ENCODE measurements at places on chromosomes 6 and 20.

DNA sequence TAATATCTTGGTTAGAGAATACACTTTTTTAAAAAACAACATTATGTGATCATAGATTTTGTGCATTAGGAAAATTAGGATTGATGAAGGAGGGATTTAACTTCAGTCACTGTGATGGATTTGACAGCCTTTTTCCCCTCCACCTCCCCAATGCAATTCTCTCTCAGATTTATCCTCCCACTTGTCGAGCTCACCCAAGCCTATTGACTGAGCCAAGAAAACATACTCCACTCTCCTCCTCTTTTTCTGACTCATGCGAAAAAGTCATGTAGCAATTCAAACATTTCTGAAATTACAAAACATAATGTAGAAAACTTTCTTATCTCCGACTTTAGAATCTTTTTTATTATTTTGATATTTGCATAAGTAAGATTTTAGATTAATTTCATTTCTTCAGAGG is 24.1 kb downstream of the KLHL32 start:
- no peak for DNase-seq

DNA sequence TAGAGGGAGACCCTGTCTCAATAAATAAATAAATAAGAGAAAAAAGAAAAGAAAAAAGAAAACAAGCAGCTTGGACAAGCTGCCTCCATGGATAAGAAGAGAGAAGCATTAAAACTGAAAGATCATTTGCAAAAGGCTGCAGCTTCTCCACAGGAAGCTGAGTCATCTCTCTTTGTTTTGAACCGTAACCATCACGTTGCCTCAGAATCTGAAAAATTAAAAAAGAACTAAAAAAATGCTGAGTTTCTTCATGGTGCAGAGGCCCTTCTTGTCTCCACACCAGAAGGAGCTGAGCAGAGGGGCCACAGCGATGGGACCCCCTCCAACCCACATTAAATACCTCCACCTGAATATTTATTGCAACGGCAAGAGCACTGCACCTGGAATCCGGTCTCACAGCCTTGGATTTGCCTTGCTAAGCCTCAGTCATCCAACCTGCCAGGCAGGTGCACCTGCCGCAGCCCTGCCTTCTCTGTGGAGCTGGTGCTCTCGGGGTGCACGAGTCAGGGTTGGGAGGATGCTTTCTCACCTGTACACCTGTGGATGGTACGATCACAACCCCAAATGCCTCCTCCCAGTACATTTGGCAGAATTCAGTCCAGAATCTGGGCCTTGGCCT is 28.1 kb downstream of the TOX2 start:
- DNase-seq = no peak

DNA sequence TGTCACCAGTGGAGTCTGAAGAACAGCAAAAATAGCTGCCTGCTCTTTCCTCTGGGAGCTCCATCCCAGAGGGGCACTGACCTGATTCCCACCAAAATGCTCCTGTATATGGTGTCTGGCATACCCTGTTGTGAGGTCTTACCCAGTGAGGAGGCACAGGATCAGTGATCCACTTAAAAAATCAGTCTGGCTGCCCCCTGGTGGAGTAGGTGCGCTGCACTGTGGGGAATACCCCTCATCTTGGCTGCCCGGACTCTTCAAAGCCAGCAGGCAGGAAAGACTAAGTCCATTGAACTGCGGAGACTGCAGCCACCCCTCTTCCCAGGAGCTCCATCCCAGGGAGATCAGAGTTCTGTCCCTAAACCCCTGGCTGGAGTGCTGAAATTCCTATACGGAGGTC is 230.9 kb upstream of the HTR1E start:
- no peak for DNase-seq

DNA sequence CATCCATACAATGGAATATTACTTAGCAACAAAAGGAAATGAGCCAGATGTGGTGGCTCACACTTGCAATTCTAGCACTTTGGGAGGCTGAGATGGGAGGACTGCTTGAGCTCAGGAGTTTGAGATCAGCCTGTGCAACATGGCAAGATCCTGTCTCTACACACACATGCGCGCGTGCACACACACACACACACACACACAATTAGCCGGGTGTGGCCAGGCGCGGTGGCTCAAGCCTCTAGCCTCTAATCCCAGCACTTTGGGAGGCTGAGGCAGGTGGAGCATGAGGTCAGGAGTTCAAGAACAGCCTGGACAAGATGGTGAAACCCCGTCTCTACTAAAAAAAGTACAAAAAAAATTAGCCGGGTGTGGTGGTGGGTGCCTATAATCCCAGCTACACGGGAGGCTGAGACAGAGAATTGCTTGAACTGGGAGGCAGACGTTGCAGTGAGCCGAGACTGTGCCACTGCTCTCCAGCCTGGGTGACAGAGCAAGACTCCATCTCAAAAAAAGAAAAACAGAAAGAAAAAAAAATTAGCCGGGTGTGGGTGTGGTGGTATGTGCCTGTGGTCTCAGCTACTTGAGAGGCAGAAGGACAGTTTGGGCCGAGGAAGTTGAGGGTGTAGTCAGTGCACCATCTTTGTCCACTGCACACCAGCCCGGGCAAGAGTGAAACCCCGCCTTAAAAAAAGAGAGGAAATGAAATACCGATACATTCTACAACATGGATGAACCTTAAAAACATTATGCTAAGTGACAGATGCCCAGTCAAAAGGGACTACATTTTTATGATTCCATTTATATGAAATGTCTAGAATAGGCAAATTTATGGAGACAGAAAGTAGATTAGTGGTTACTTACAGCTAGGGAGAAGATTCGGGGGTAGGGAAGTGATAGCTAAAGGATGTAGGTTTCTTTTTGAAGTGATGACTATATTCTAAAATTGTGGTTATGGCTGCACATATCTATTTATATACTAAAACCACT is 52.5 kb downstream of the RBL1 start:
- DNase-seq = no peak

GRCh38 chr6:142146828-142147662 is at the start of the genes NMBR and VTA1:
TSS of gene NMBR (minus strand) at chr6:142147122. CDS start at chr6:142088658, 58,464 bp downstream.
TSS of gene VTA1 (plus strand) at chr6:142147263. CDS start at chr6:142147288, 25 bp downstream.
- DNase-seq = peak; percentile 92

DNA sequence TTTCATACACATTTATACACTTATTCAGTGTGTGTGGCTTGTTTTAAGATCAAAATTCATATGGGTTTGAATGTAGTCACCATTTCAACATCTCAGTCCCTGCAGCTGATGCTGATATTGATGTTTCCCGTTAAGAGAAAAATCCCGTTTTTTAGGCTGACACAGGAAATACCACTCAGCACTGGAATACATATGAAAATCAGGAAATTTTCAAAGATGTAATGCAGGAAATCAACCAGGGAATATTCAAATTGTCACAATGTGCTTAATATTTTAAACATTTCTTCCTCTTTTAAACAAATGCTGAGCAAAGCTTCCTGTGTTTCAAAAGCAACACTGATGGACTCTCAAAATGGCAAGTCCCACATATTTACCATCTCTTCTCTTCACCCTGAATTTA is 94.5 kb upstream of the MARCKS start:
- no peak for DNase-seq

- no peak for DNase-seq
These were observed 3.8 kb upstream of the WFDC12 start for GRCh38 chr20:45128099-45128498.

DNA sequence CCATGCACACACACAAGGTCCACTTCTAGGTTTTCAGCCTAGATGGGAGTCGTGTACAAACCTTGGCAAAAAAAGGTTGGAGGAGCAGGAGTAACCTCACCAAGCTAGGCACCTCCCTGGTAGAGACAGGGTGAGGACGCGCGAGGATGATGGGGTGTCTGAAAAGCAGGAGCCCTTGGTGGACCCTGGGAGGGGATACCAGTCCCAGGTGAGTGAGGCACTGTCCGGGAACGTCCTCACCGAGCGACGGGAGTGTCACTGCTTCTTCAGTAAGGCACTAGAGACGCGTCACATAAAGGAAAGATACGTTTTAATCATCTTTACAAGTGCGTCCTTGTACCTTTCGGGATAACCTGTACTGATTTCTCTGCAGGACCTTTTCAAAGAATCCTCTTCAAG is 29.4 kb upstream of the ZBP1 start:
- no peak for DNase-seq

DNA sequence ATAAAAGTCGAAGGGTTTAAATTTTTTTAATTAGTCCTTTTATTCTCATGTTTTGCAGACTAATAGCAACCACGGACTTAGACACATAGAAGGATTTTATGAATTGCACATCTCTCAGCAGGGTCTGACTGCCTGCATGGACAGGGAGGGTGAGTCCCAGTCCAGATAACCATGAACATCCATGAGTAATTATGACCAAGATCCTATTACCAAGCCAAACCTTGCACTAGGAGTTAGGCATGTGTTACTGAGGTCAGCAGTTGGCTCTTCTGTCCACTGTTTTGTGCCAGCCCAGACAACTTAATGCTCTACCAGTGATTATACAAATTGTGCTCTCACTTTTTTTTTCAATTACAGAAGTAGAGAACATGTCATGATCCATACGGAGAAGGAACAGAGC is 211.2 kb downstream of the MAFB start:
- DNase-seq = no peak

- DNase-seq = no peak
These were observed 447.3 kb upstream of the CITED2 start for GRCh38 chr6:139821676-139822223.

GRCh38 chr20:46809706-46810360 is 84.8 kb upstream of the EYA2 start:
- no peak for DNase-seq

- DNase-seq = no peak
These were observed 125.9 kb upstream of the TNFAIP3 start for GRCh38 chr6:137740967-137741761.

GRCh38 chr20:35463455-35464300 is 8.3 kb downstream of the CEP250 start:
- peak; percentile 48 for DNase-seq

GRCh38 chr6:32984622-32985389 is 16.4 kb downstream of the BRD2 start:
- peak; percentile 89 for DNase-seq

- DNase-seq = no peak
These were observed 102.3 kb upstream of the MCHR2 start for GRCh38 chr6:100096341-100096740.

DNA sequence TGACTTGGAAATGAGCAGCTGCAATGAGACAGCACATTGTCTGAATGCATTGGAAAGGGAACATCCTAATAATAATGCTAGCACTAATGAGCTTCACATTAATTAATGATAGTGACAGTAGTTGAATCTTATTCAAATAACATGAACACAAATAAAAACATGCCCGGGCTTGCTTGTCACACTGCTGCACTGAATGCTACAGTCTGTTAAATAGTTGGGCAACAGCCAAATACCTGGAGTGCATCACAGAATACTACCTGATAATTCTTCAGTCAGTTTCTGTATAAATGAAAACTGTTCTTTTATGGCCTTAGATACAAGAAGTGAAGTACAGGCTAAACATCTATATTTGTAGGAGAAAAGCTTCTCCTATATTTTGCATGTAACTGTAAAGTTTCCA is 458.7 kb downstream of the RNF144B start:
- DNase-seq = no peak

- no peak for DNase-seq
These were observed 297.3 kb upstream of the IRAK1BP1 start for GRCh38 chr6:78570044-78570443.

DNA sequence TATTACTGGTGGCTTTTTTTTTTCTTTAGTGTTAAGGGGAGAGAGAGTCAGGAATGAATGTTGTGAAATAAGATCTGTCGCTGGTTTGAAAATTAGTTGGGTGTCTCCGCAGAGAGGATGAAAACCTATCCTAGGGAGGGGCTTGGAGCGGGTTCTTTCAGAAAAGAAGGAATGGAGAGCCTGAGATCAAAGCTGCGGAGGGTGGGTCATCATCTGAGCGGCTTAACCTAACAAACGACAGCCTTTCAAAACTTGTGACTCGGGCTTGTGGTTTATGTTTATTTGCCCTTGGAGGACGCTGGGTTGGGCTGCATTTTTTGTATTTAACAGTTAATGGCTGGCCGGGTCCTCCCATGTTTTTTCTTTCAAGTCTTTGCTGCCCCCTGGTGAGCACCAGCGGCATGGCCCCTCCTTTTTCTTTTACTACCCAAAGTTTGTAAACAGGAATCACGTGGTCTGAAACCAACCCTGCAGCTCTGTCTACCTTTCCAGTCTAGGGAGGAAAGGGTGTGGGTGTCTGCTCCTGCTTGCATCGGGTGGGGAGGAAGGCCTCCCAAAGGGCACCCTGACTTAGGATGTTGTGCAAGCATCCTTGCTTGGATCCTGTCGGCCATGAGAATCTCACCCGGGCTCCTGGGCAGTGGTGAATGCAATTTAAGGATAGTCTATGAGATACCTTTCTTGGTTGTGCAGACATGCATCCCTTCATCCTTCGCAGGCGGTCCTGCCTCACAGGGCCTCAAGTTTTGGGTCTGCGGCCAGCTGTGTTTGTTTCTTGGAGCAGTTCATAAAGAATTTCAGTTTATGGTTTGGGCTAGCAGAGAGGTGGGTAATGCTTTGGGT is 2.2 kb downstream of the PIM1 start:
- DNase-seq = peak; percentile 95

- no peak for DNase-seq
These were observed 37.7 kb downstream of the PDRG1 start for GRCh38 chr20:31914170-31914569.

DNA sequence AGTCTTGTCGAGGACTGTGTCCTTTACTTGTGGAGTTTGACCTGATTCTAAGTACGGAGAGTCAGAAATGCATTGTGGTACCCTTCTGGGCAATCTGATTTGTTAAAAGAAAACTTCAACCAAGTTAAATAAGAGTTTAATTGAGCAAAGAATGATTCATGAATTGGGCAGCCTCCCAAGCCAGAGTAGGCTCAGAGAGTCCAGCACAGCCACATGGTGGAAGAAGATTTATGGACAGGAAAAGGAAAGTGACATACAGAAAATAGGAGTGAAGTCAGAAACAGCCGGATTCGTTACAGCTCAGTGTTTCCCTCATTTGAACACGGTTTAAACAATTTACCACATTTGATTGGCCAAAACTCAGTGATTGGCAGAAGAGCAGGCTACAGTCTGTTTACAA is 329.2 kb downstream of the DHX35 start:
- no peak for DNase-seq

DNA sequence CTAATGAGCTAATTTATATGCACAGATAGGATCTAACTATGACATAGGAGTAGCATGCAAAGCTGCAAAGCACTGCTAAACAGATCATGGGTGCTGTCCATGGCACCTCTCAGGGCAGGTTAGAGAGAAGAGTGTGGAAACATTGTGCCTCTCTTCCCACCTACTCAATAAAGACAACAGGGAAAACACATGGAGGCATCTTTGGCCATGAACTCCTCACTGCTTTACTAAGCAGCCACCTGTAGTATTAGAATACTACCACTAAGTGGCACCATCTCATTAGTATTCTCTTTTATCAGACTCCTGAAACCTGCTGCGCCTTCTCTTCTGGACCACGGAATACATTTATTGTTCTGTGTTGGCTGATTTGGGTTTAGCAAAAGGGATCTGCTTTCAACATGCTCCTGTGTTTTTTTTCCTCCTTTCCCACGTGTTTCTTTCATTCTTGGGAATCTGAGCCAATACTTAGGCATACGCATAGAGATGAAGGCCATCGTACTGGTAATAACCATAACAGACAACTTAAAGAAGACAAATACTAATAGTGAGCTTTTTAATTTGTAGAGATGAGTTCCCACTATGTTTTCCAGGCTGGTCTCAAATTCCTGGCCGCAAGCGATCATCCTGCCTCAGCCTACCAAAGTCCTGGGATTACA is 9.4 kb upstream of the HDDC2 start:
- no peak for DNase-seq

GRCh38 chr6:16285467-16286150 is 47.2 kb downstream of the GMPR start:
- DNase-seq = no peak

GRCh38 chr6:161701056-161701455 is 427.2 kb upstream of the AGPAT4 start:
- no peak for DNase-seq

- no peak for DNase-seq
These were observed 282.0 kb downstream of the BCKDHB start for GRCh38 chr6:80388507-80388906.
